ENCODE measurements at places on chromosomes 1 and 21. TPM values are rescaled to one million over a fixed set of nuclear protein-coding genes. Genes with fewer than 3 reads are reported as not detected.

The SLFNL1 gene
- polyA plus RNA-seq: 0.29 TPM

DNA sequence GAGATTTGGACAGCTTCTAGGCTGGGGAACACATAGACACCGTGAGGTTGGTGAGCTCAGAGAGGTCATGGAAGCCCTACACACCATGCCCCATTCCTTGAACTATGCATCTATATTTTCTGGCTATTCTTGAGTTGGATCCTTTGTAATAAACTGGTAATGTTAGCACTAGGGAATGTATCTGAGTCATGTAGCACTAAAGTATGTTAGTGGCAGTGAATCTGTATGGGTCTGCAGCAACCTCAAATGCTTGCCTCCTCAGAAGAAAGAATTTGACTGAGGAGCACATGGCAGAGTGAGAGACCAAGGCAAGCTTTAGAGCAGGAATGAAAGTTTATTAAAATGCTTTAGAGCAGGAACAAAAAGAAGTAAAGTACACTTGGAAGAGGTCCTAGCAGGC, 43.7 kb upstream of the LRRC7 start:
- DNase-seq: no peak

DNA sequence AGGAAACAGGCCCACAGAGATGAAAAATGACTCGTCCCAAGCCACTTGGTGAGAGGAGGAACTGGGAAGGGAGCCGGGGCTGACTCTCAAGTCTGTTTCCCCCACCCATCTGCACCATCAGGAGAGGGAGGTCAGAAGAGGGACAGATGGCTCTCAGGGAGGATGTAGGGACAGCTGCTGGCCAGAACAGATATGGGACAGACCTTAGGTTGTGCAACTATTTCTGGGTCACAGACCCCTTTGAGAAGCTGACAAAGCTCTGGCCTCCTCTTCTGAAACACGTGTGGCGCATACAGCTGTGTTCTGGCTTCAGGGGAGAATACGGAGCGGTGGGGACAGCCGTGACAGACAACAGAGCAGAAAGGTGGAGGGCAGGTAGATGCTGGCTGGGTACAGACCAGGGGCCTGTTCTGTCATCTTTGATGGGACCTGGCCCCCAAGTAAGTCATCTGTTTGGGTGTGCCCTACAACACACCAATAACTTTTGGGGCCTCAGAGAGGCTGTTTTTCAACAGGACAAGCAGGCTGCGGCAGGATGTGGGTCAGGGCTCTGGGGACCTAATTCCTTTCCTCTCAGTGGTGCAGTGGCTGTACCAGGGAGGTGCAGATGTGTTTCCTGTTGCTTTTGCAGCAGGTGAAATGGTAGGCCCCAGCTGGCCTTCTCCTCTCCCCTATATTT, 7.3 kb downstream of the SH3BGRL3 start:
- no peak for DNase-seq

DNA sequence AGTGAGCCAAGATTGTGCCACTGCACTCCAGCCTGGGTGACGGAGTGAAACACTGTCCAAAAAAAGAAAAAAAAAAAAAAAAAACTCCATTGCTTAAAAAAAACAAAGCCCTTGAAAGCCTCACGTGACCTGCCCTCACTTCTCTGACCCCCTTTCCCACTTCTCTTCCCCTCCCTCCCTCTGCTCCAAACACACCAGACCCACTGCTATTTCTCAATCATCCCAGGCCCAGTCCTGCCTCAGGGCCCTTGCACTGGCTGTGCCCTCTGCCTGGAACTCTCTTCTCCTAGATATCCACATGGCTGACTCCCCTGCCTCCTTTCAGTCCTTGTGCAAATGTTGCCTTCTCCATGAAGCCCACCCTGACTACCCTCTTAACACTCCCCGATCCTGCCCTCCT, 45.4 kb upstream of the TARDBP start:
- DNase-seq: no peak

DNA sequence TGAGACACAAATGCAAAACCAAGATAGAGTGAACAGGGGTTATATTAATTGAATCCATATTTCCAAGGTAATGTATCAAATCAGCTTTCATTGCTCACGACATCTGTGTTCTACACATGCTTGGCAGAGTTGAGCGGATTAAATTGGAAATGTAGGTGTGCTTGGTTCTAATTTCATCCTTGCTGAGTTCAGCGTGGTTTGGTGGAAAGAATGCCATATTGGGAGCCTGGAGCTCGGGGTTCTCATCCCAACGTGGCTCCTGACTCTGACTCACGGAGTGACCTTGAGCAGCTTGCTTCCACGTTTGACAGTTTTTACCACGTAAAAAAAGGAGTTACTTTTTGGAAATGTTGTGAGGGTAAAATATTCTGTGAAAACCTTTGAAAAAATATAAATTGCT, 92.0 kb downstream of the MTR start:
- no peak for DNase-seq

The TLR5 gene
- 4.6 TPM for polyA plus RNA-seq

The WNT3A gene
- polyA plus RNA-seq: 0.49 TPM

DNA sequence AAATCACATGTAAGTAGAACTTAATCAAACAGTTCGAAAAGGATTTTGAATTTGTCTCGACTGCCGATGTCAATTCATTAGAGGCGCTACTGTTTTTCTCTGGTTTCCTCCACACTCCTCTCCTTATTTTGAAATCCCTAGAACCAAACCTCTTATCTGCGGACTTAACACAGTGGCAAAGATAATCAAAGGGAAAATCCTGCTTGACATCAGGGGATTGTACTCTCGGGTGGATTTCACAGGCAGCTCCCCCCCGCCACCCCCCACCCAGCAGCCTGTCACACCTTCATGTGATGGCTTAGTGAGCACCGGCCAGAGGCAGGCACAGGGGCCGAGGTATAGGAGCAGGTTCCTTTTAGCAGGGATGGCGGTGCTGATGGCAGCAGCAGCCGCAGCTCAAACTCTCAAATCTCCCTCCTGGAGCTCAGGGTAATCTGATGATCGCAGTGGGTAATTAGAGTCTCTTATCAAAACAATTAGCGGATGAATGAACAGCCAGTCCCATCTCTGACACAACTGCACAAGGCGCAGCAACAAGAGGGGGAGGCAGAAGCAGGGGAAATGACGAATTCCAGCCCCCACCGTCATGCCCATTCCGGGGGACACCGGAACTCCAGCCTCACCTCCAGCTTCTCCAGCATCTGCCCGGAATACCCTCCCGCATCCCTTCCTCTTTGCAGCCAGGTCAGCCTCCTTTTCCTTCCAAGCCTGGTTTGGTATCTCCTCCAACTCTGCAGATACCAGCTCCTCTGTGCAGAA, 80.3 kb downstream of the SSBP3 start:
- DNase-seq: no peak

GRCh38 chr1:1937061-1937460, 18.0 kb upstream of the TMEM52 start:
- DNase-seq: no peak

DNA sequence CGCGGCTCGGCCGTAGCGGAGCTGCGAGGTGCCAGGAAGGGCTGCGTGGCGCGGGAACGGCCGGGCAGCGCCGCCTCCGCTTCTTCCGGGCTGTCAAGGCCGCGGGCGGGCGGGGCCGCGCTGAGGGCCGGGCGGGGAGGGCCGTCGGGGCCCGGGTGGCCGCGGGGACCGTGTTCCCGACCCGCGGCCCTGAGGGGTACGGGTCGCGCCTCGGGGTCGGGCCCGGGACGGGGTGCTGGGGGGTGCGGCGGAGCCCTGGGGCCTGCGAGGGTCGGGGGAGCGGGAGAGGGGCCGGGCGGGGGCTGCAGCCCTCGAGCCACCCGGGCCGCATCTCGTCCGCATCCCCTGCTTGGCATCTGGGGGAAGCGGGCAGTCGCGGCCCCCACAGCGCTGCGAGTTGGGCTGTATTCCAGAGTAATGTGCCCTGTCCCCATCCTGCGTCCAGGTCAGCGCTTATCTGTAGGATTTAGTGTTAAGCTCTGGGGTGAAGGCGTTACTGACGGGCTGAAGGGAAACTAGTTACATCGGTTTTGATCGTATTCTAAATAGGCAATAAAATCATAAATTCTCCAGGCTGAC, 379 bp downstream of the RER1 start:
- no peak for DNase-seq

GRCh38 chr1:31434979-31435378, 22.0 kb downstream of the SERINC2 start:
- no peak for DNase-seq

The USP25 gene
- polyA plus RNA-seq: 55.7 TPM

The GOLPH3L gene
- 41.9 TPM for polyA plus RNA-seq

DNA sequence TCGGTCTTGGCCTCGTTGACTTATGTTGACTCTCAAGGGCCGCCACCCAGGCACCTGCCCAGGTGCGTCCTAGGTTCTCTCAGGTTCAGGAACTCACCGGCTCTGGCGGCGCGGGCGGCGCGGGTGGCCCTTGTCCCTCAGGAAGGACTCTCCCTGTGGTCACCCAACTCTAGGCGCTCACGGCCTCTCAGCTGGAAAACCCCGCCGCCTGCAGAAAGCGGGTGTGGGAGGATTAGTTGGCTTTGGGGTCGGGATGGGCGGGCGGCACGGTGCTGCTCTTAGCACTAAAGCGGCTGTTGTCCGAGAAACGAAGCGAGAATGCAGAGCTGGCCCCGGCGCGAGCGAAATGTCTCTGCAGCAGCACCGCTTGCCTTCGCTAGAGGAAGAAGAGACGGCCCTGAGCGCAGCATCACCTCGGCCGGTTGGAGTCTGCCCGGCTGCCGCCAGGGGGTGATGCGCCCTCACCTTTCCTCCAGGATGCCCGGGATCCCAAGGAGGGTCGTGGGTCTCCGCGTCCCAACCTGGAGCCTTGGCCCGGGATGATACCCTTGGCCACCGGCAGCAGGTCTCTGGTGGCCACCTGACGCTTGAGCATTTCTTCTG, 8.1 kb upstream of the TADA1 start:
- peak; percentile 35 for DNase-seq

GRCh38 chr1:9289090-9289534, 3.6 kb upstream of the SPSB1 start:
- no peak for DNase-seq

The RAB25 gene
- 51.6 TPM for polyA plus RNA-seq

The GLUL gene
- 302 TPM for polyA plus RNA-seq

The SGIP1 gene
- polyA plus RNA-seq: 16.4 TPM

GRCh38 chr1:234544087-234544579, 65.2 kb upstream of the TARBP1 start:
- peak; percentile 82 for DNase-seq

The ZSWIM5 gene
- polyA plus RNA-seq: 6.8 TPM

The C8B gene
- polyA plus RNA-seq: not detected

DNA sequence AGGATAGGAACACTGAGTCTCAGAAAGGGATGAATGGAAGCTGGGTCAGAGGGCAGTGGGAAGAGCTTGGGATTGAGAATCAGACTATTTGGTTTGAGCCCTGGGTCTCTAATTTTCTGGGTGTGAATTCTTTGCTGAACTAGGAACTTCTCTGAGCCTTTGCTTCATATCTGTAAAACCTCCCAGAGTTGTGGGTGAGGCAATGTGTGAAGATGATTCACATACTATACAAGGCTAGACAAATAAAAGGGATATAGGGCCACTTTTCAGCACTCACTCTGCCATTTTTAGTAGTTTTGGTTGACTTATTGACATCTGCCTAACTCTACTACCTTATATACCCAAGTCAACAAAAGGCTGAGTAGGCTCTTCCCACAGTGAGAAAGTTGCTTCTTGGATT, 77.7 kb upstream of the JUN start:
- DNase-seq: no peak

The LRRC39 gene
- polyA plus RNA-seq: 1.7 TPM

DNA sequence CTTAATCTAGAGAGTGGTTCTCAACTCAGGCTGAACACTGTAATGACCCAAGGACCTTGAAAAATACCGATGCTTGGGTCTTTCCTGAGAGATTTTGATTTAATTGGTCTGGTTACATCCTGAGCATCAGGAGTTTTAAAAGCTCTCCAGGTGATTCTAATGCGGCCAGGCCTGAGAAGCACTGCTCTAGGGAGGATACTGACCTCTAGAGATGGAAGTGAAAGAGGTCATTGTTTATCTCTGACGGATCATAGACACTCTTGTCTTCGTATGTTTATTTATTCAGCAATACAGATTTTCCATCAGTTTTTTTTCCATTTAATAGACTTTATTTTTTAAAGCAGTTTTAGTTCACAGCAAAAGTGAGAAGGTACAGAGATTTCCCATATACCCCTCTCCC, 54.5 kb upstream of the IGSF5 start:
- no peak for DNase-seq
